ENCODE measurements at places on chromosomes 7 and 10.

DNA sequence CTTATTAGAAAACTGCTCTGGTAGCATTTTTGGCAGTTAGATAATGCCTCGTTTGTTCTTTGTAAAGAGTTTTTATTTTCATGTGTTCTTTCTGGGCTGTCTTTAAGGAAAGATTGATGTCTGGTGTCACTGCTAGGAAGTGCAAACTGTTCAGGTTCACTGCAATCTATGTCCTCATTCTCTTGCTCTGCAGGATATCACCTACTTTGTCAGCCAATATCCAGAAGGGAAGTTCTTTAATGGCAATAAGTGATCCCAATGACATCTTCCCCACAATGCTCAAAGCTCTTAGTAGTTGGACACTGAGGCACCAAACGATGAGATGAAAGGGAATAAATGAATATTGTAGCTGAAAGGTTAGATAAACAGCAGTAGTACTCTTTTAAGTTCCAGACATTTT lies 115.1 kb downstream of the AGMO start:
- DNase-seq, result no peak

DNA sequence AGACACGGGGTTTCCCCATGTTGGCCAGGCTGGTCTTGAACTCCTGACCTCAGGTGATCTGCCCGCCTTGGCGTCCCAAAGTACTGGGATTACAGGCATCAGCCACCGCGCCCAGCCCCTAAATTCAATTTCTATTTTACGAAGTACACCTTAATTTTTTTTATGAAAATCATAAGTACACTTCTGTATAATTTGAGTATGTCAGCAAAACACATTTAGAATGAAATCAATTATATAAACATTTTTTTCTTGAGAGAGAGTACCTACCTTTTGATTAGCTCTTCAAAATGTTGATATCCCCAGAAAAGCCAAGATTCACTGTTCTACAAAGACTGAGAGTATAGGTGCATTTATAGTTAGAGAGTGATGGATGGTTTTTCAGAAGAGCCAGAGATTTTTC lies 20.5 kb upstream of the ITGA8 start:
- no peak for DNase-seq

GRCh38 chr10:133381036-133381435 lies 2.0 kb downstream of the PAOX start:
- no peak for DNase-seq

GRCh38 chr7:76074306-76074971 lies 26.5 kb downstream of the MDH2 start:
- DNase-seq, result no peak

DNA sequence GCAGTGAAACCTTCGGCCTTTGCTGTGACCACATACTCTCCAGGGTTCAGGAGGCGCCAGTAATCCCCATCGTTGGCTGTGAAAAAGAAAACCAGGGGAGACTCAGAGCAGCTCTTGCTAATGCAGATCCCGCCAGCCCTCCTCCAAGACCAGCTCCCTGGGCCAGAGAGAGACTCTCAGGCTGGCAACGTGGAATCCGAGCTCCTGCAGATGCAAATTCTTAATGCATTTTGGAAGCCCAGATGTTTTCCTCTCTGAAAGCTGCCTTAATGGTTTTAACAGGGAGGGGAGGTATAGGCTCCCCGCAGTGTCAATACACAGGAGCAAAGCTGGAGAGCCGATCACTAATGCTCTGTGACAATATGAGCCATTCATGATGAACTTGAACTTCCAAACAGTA lies 80.8 kb downstream of the GPR26 start:
- DNase-seq, result no peak

GRCh38 chr10:11787846-11788245 lies 35.3 kb upstream of the PROSER2 start:
- DNase-seq, result no peak

DNA sequence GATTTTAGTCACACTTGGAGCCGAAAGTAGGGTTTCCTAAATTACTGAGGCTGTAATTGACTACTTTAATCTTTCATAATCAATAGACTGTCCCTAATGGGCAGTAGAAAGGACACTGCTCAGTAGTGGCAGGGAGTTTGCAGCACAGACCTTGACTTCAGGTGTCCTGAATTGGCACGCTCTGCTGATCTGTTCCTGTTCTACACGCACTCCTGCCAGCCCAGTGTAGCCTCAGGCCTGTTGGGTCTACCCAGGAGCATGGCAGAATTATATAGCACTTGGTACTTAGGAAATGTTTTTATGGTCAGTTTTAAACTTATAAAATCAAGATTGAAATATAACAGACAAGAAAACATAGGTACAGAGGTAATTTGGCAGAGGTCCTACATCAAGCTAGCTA lies 9.0 kb downstream of the EIF4H start:
- DNase-seq, result no peak

DNA sequence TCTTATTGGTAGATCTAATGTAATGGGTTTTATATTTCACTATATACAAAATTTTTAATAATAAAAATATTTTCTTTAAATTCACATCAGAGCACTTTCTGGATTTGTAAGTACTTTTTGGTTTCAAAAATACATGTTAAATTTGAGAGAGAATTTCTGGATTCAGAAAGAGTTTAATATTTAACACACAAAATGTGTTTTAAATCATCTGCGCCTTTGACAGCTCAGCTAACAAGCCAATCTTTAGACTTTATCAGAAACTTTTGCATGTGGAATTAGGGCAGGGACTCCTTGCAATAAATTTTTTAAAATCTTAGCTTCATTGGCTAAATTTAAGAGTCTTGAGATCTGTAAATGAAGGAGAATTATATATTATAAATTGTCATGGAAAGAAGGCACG lies 32.7 kb upstream of the RHOBTB1 start:
- DNase-seq, result no peak

DNA sequence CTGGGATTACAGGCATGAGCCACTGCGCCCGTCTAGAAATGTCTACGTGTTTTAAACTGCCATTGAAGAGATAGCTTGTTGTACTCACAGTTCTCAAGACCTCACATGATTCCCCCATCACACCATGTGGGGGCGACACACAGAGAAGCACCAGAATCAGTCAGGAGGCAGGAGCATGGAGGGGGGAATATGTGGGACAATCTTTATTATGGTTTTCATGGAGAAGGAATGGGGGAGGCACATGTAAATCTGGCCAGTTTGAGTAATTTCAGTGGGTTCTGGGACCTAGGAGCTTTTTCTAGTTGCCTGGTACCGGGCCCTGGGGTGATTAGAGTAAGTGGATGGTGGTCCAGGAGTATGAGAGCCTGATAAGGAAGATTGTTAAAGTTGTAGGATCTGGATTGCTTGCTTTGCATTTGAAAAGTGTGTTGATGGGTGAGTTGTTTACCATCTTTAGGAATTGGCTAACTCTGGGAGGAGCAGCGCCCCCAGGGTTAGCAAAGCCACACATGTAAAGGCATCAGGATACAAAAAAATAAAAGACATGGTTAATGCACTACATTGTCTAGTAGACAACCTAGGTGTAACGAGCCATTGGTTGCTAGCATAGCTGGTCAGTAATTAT lies 85.4 kb upstream of the SLC13A1 start:
- DNase-seq, result no peak

- DNase-seq, result no peak
Measured at GRCh38 chr10:6757158-6757557, 177.1 kb upstream of the PRKCQ start.

DNA sequence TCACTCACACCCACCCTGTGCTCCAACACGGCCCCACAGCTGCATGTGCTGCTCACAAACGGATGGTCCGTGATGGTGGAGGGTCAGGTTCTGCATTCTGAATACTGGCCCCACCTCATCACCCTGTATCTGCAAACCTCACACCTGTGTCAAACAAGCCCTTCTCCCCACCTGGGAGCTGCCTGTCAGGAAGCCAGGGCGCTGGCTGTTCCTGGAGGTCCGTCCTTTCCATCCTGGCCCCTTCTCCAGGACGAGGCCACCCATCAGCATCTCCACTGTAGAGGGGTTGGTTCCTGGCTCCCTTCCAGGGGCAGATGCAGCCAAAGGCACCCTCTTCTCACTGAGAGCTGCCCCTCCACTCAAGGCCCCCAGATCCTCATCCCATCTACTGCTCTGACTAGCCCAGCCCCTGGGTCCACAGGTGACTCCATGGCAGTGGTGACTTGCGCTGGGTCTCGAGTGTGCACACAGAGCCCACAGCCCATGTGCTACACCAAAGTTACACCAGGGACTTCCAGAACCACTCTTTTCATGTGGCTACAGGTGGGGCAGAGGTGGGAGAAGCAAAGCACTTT lies 229.4 kb downstream of the TNS3 start:
- no peak for DNase-seq

DNA sequence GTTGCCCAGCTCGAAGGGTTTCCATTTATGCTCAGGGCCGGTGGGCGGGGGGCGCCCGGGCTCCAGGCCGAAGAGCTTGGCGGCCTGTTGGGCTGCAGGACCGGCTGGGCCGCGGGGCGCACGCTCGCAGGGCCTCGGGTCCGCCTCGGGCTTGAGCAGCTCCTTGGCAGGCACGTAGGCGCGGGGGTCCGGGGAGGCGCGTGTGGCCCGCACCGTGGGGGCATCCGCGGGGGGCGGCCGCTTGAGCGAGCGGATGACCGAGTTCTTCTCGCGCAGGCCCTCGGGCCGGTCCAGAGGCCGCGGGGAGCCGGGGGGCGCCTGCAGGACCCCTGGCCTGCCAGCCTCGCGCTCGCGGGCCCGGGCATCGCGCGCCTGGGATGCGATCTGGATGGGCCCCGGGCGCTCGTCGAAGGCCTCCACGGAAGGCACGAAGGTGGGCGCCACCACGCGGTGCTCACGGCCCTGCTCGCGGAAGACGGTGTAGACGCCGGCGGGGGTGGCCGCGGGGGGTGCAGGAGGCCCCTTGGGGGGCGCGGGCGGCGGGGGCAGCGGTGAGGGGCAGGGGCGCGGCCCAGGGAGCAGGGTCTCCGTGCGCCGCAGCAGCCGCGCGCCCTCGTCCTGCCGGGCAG lies 35.2 kb downstream of the TNRC18 start:
- DNase-seq, result no peak

GRCh38 chr10:99858849-99859248 lies 76.4 kb downstream of the ABCC2 start:
- no peak for DNase-seq

DNA sequence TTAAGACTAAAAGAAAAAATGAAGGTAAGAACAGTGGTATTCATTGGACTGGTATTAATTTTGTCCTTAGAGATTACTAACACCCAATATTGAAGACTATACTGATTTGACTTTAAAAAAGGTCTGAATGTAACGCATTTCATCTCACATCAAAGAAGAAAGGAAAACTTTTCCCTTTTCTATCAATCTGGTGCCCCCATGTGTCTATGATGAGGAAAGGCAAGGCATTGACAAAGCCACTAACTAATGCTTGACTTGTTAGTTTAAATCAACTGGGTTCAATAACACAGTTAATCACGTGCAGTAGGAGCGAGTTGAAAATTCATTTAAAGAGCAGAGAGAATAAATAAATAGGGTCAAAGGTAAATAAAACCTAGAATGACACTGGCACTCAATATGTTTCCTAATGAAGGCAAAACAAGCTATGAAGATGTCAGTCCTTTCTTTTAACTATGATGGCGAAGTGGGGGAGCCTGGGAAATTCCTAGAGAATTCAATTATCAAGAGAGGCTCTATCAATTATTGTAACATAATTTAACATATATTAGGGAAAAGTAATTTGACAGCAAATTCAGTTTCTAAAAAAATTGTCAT lies 180.9 kb downstream of the ANK3 start:
- no peak for DNase-seq

All from stimulated activated CD8-positive, alpha-beta memory T cell treated with anti-CD3 and anti-CD28 coated beads, Interleukin-4, amount 100 ng/mL, for 1 hour (primary cell).